Astrocyte (in vitro differentiated cells and primary cell): ENCODE measurements at places on chromosomes 3 and 15. TPM values are rescaled to one million over a fixed set of nuclear protein-coding genes. Genes with fewer than 3 reads are reported as not detected.
A peak's percentile ranks its signal among the peaks of the same experiment; 100 is the strongest.

DNA sequence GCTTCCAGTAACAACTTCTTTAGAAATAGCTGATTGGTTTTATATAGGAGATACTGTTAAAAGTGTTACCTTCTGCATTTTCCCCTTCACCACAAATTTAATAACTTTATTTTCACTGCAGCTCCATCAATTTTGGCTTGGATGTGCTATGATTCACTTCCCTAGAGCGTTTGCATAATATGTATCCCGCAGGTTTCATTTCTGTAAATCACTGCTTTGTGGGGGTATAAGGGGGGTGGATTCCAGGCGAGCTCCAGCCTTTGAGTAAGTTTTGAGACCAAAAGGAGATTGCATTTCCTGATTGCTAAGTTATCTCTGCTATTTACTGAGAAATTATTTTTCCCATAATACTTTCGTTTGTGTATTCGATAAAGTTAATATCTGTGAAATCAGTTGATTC, 232.6 kb downstream of the TBL1XR1 start:
- H3K27me3 ChIP-seq = no peaks in the 10 kb centered on the region
- peaks cover 3% of the 10 kb centered on the region for H3K4me1 ChIP-seq
- no peak overlapping the region for H3K27ac ChIP-seq
- H3K4me3 ChIP-seq = no peak overlapping the region

GRCh38 chr3:541062-541801, 344.7 kb downstream of the CHL1 start:
- no peaks in the 10 kb centered on the region for H3K27me3 ChIP-seq
- no peak overlapping the region for H3K4me3 ChIP-seq
- H3K36me3 ChIP-seq = no peaks in the 10 kb centered on the region
- no peak overlapping the region for H3K27ac ChIP-seq

The FSIP1 gene
- 0.77 and 0.84 TPM in 2 replicates for total RNA-seq

The ACY1 gene
- 16.4 and 21.1 TPM in 2 replicates for total RNA-seq

GRCh38 chr15:69415381-69415780, 1.2 kb downstream of the KIF23 start:
- DNase-seq = peak; percentile 51
- H3K4me3 ChIP-seq = peak overlapping the region; percentile 95
- H3K27me3 ChIP-seq = no peaks in the 10 kb centered on the region

DNA sequence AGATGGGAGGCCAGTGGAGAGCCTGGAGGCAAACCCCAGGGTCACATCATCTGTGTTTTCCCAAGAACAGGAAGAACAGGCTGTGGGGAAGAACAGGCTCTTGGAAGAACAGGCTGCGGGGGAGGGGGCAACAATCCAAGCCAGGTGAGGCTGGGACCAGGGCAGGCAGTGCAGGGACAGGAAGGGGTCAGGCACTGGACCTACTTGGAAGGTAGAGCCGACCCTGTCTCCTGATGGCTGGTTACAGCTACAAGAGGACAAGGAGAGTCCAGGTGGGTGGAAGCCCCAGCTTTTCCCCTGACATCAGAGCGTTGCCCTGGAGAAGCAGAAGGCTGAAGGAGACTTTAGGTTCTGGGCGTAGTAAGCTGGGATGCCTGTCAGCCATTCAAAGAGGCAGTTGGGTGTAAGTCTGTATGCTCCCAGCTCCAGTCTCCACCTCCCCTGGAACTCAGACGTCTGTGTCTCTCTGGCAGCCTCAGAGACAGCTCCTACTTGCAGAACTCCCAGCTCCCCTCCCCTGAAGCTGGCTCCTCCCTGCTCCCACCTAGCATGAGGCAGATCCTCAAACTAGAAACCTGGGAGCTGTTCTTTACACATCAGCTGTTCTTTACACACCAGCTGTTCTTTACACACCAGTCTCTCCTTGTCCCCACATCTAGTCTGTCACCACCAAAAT, 130.9 kb downstream of the DNAJB8 start:
- H3K36me3 ChIP-seq = no peaks in the 10 kb centered on the region
- no peak overlapping the region for H3K4me3 ChIP-seq
- DNase-seq = no peak
- no peaks in the 10 kb centered on the region for H3K27me3 ChIP-seq
- no peaks in the 10 kb centered on the region for H3K4me1 ChIP-seq

The GHSR gene
- total RNA-seq = not detected in 2 replicates

GRCh38 chr15:94793641-94794040, 562.3 kb downstream of the MCTP2 start:
- H3K4me1 ChIP-seq = peaks cover 13% of the 10 kb centered on the region
- no peak overlapping the region for H3K4me3 ChIP-seq
- peak; percentile 85 for DNase-seq
- no peak overlapping the region for H3K27ac ChIP-seq

- H3K4me1 ChIP-seq = no peaks in the 10 kb centered on the region
- no peaks in the 10 kb centered on the region for H3K27me3 ChIP-seq
- H3K36me3 ChIP-seq = no peaks in the 10 kb centered on the region
- no peak overlapping the region for H3K4me3 ChIP-seq
- H3K27ac ChIP-seq = no peak overlapping the region
- DNase-seq = no peak
These were observed 47.8 kb upstream of the LRRC3B start for GRCh38 chr3:26574766-26575165.

The GOLGA8A gene
- 50.2 and 62.8 TPM in 2 replicates for total RNA-seq

- H3K36me3 ChIP-seq = no peaks in the 10 kb centered on the region
- no peak overlapping the region for H3K4me3 ChIP-seq
- H3K4me1 ChIP-seq = no peaks in the 10 kb centered on the region
- H3K27ac ChIP-seq = no peak overlapping the region
- DNase-seq = no peak
These were observed 728.8 kb downstream of the NR2F2 start for GRCh38 chr15:97059281-97059680.

- no peaks in the 10 kb centered on the region for H3K27me3 ChIP-seq
- H3K27ac ChIP-seq = no peak overlapping the region
- no peak overlapping the region for H3K4me3 ChIP-seq
- H3K36me3 ChIP-seq = no peaks in the 10 kb centered on the region
These were observed 17.8 kb downstream of the USP3 start for GRCh38 chr15:63522225-63522578.

GRCh38 chr3:188487652-188488051, 333.7 kb downstream of the LPP start:
- DNase-seq = no peak
- no peak overlapping the region for H3K27ac ChIP-seq
- no peaks in the 10 kb centered on the region for H3K27me3 ChIP-seq
- peaks cover 18% of the 10 kb centered on the region for H3K4me1 ChIP-seq
- H3K4me3 ChIP-seq = no peak overlapping the region

GRCh38 chr3:65597226-65597951, 441.3 kb downstream of the MAGI1 start:
- H3K36me3 ChIP-seq = no peaks in the 10 kb centered on the region
- H3K27me3 ChIP-seq = no peaks in the 10 kb centered on the region
- peak overlapping the region; percentile 57 for H3K4me3 ChIP-seq
- H3K27ac ChIP-seq = peak overlapping the region; percentile 24
- DNase-seq = peak; percentile 51

The CLSTN2 gene
- total RNA-seq = 80.9 and 85.0 TPM in 2 replicates

GRCh38 chr3:130395331-130395730, 49.9 kb downstream of the COL6A5 start:
- DNase-seq = no peak
- peaks cover 4% of the 10 kb centered on the region for H3K4me1 ChIP-seq
- no peak overlapping the region for H3K27ac ChIP-seq
- H3K4me3 ChIP-seq = no peak overlapping the region
- no peaks in the 10 kb centered on the region for H3K36me3 ChIP-seq

The ULK3 gene
- total RNA-seq = 14.2 and 15.6 TPM in 2 replicates

- no peaks in the 10 kb centered on the region for H3K4me1 ChIP-seq
- no peak for DNase-seq
- H3K36me3 ChIP-seq = no peaks in the 10 kb centered on the region
- peaks cover 39% of the 10 kb centered on the region for H3K27me3 ChIP-seq
- H3K27ac ChIP-seq = no peak overlapping the region
- H3K4me3 ChIP-seq = no peak overlapping the region
These were observed 5.2 kb upstream of the WNT7A start for GRCh38 chr3:13884851-13885703.

DNA sequence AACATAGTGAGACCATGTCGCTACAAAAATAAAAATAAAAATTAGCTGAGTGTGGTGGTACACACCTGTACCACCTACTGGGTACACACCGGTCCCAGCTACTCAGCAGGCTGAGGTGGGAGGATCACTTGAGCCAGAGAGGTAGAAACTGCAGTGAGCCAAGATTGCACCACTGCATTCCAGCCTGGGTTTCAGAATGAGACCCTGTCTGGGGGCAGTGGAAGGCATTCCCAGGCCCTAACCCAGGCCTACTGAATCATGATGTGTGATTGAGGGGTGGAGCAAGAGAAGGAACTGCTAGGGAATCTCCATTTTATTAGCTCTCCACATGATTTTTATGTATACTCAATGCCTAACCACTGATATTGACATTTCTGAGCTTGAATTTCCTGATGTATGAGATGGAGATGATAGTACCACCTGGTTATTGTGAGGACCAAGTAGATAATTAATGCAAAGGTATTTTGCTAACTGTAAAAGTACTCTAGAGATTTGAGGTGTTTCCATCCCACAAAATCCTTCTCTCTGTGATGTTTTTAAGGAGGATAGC, 169.5 kb upstream of the UMPS start:
- H3K4me1 ChIP-seq = peaks cover 33% of the 10 kb centered on the region
- no peaks in the 10 kb centered on the region for H3K36me3 ChIP-seq
- no peaks in the 10 kb centered on the region for H3K27me3 ChIP-seq

The XCR1 gene
- not detected in 2 replicates for total RNA-seq

The CFAP100 gene
- total RNA-seq = not detected in 2 replicates

- no peaks in the 10 kb centered on the region for H3K36me3 ChIP-seq
- no peak overlapping the region for H3K27ac ChIP-seq
- no peak overlapping the region for H3K4me3 ChIP-seq
- DNase-seq = no peak
- no peaks in the 10 kb centered on the region for H3K27me3 ChIP-seq
- H3K4me1 ChIP-seq = peaks cover 47% of the 10 kb centered on the region
These were observed 40.4 kb downstream of the BHLHE40 start for GRCh38 chr3:5019411-5020241.

The EEF1AKMT4 gene
- total RNA-seq = 7.2 TPM in 2 replicates

DNA sequence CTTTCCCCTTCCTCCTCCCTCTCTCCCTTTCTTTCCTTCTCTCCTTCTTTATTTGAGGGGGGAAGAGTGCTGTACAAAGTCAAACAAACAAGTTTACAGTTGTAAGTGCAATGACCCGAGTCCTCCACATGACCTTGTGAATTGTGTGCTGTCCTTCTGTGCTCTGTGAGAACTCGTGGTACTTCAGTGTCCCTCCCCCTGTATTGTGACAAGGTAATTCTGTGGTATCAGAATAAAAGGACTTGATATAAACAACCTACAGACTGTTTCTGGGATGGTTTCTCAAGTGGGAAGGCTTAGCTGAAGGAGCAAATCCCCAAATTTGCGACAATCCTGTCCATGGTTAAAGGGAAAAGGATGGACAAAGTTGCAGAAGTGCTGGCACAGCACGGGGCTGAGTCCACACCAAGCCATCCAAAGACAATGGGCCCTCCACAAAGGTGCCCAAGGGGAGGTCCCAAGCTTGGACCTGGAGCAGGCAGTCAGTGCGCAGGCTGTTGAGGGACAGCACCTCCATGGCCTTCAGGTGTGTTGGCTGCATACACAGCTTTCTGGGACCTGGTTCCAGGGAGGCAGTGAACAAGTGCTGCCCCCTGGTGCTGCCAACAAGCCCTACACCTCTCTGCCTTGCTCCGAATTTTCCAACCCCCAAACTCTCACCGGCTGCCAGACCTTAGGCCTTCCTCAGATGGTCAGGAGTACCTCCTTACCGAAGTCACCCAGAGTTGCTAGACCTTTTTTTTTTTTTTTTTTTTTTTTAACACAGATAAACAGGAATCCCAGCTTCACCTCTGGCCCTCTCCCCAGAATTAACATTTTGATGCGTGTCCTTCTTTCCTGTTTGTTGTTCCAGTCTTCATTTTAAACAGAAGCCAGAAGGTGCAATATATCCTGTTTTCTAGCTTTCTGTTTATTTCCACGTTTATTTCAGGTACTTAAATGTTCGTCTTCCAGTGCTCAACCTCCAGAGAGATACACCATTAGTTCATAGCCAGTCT, 2.6 kb upstream of the APEH start:
- peaks cover 30% of the 10 kb centered on the region for H3K4me1 ChIP-seq
- H3K36me3 ChIP-seq = peaks cover 7% of the 10 kb centered on the region
- H3K27ac ChIP-seq = no peak overlapping the region
- no peak for DNase-seq

- no peaks in the 10 kb centered on the region for H3K36me3 ChIP-seq
- DNase-seq = no peak
- H3K27ac ChIP-seq = no peak overlapping the region
- H3K4me3 ChIP-seq = no peak overlapping the region
- H3K4me1 ChIP-seq = no peaks in the 10 kb centered on the region
These were observed 77.4 kb upstream of the PTPRG start for GRCh38 chr3:61483997-61484396.
